GM04503 (cell line): ENCODE measurements at places on chromosomes 1 and 21.
A peak's percentile ranks its signal among the peaks of the same experiment; 100 is the strongest.

DNA sequence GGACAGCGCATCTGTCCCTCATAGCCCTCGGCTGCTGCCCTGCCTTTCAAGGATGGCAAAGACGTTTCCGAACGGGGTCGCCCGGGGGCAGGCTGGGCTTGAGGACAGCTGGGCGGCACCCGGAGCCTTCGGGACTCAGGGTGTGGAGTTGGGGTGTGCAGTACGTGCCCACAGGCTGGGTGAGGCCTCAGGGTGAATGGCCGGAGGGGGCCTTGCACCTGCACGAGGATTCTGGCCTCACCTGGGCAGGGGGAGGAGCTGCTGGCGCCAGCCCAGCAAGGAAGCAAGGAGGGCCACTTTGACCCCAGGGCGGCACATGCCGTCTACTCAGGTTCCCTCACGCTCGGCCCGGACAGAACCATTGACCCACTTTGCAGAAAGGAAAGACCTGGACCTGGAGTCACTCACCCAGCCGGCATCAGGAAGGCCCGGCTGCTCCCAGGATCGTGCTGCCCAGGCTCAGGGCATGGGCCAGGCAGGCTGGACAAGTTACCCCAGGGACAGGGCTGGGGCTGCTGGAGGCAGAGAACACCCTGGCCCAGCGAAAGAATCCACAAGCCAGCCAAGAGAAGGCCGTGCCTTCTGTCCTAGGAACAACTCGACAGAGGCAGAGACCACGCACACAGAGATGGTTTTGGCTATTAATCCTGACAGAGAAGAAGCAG lies 65.1 kb upstream of the TTC34 start:
- DNase-seq: no peak

DNA sequence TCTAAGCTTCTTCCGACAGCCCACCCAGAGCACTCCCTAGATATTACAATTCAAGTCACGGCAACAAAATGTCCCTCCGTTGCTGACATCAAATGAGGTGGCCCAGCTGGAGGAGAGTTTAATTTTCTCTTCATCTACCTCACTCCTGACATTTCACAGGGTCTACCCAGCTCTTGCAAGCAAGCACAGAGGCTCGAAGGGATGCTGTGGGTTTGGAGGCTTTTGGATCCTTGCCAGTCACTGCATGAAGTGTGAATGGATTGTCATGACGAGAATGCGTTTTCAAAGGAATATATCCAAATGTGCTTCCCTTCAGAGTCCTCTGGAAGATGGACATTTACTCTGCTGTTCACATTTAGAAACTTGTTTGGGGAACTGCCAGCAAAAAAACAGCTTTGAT lies 33.5 kb downstream of the CAPN8 start:
- DNase-seq: no peak

GRCh38 chr1:58932859-58933598 lies 149.2 kb upstream of the JUN start:
- DNase-seq: peak; percentile 67

GRCh38 chr1:21671915-21672314 lies 2.8 kb upstream of the RAP1GAP start:
- no peak for DNase-seq

- DNase-seq: peak; percentile 20
Observed at GRCh38 chr1:210882414-210883221, 251.3 kb downstream of the KCNH1 start.

GRCh38 chr1:42646056-42646455 lies 12.2 kb upstream of the PPIH start:
- DNase-seq: no peak

GRCh38 chr1:202278751-202279150 lies 63.0 kb downstream of the UBE2T start:
- no peak for DNase-seq

GRCh38 chr1:193525411-193525810 lies 339.0 kb upstream of the B3GALT2 start:
- DNase-seq: no peak

GRCh38 chr1:111503585-111504060 lies at the start of the genes ADORA3 and TMIGD3:
Gene ADORA3, minus strand, starts transcription at chr1:111503633. Its CDS starts 279 bp downstream, at chr1:111503354.
Gene TMIGD3, minus strand, starts transcription at chr1:111503633. Its CDS starts 279 bp downstream, at chr1:111503354.
- DNase-seq: no peak

GRCh38 chr1:248696261-248696660 lies 6.3 kb downstream of the OR14I1 start:
- DNase-seq: no peak

DNA sequence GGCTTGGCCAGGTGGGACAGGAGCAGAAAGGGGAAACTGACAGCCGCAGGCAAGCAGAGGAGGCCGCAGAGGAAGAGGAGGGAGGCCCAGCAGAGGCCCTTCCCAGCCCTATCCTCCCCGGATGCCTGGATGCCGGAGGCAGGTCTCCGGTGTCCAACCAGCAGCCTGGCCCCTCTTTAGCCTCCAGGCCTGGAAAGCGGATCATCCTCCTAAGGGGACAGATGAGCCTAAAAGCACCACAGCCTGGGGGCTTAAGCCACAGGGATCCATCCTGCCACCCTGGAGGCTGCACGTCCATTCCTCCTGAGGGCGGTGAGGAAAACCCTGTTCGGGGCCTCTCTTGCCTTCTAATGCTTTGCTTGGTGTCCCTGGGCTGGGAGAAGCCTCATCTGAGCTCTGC lies 334.1 kb upstream of the VAMP3 start:
- DNase-seq: no peak

GRCh38 chr1:4219826-4220225 lies 319.8 kb upstream of the C1orf174 start:
- DNase-seq: no peak

GRCh38 chr1:66439031-66439740 lies 94.8 kb upstream of the SGIP1 start:
- no peak for DNase-seq

GRCh38 chr1:153566414-153567371 lies 1.0 kb upstream of the S100A2 start:
- peak; percentile 92 for DNase-seq

DNA sequence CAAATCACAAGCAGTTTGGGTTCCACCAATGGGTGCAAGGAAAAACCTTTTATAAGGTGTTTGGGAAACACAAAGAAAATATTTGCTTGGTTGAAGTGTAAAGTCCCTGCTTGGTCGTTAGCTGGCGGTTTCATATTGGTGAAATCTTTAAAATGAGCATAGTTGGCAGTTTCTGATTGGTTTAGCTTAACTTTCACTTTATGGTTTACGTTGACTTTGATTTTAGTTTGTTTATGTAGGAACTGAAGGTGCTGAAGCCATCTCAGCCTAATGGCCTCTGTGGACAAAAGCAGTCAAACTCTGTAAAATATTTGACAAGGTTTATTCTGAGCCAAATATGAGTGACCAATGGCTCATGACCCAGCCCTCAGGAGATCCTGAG lies 76.6 kb upstream of the PPM1J start:
- no peak for DNase-seq

DNA sequence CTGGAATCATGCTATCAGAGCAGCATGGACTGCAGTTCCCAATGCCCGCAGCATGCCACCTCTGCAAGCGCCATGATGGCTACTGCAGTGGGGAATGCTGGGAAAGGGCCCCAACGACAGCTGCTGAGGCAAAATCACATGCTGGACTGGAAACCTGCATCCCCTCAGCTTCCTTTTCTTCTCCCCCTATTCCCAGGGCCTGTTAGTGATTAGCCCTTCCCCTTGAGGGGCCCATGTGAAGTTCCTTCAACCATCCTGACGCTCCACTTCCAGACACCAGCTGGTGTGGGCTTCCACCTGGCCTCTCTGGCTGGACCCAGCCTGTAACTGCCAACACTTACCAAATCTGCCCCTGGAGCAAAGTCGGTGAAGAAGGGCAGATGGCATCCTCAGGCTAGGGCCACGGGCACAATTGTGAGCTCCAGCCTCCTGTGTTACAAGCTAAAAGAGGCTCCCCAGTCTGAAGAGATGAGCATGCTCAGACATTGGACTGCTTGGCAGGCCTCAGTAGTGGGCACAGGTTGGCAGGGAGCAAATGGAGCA lies 22.1 kb upstream of the SDC3 start:
- DNase-seq: no peak

DNA sequence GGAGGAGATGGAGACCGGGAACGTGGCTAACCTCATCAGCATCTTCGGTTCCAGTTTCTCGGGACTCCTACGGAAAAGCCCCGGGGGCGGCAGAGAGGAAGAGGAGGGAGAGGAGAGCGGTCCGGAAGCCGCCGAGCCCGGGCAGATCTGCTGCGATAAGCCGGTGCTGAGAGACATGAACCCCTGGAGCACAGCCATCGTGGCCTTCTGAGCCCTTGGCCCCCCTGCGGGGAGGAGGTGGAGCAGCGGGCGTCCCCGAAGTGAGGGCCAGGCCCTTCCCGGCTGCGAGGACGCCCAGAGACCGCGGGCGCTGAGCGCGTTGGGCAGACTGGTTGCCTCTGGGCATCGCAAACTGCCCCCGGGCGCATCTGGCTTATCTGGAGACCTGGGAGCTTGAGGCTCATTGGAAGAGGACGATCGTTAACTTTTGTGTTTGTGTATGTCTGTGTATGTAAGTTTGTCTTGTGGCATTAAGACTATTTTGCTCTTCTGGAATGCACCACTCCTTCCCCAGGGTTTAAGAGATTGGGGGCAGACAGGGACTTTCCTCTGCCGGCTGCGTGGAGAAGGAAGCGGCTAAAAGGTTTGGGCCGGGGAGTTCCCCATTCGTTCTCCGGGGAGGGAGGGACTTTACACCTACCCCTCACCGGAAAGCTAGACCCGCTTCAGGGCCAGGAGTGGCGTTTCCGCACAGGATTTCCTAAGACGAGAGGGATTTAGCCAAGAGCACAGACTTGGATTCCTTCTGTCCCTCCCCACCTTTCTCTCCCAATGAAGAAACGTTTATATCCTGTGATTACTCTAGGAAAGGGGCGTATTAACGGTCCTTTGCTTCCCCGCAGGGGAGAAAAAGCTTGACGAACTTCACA lies 1.4 kb downstream of the IER5 start:
- no peak for DNase-seq

- no peak for DNase-seq
Observed at GRCh38 chr21:34612056-34612455, 2.9 kb downstream of the RCAN1 start.

- DNase-seq: no peak
Observed at GRCh38 chr1:40067023-40067422, 26.5 kb downstream of the CAP1 start.

- peak; percentile 42 for DNase-seq
Observed at GRCh38 chr21:43361493-43362296, 65.2 kb downstream of the SIK1 start.

GRCh38 chr1:240309769-240310168 lies 218.1 kb downstream of the FMN2 start:
- DNase-seq: no peak

GRCh38 chr1:114126261-114127095 lies 27.2 kb downstream of the SYT6 start:
- DNase-seq: no peak

GRCh38 chr1:175471039-175471800 lies 272.2 kb downstream of the TNR start:
- peak; percentile 41 for DNase-seq

GRCh38 chr1:234489007-234489697 lies 10.2 kb upstream of the TARBP1 start:
- no peak for DNase-seq

DNA sequence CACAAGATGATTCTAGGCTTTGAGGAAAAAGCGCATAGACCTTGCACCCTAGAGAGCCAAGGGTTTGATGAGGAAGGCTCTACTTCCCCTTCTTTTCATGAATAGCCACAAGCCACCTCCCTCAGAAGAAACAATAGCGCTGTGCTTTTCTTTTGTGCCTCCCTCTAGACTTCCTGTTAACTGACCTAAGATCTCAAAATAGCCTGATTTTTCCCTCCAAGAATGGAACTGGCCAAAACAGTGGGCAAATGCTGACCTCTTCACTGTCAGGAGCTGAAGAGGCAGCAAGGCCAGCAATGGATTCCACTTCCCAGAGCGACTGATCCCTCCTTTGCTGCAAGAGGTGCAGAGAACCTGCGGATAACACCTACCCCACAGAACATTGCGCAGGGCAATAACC lies 362.8 kb downstream of the KCNH1 start:
- DNase-seq: no peak

DNA sequence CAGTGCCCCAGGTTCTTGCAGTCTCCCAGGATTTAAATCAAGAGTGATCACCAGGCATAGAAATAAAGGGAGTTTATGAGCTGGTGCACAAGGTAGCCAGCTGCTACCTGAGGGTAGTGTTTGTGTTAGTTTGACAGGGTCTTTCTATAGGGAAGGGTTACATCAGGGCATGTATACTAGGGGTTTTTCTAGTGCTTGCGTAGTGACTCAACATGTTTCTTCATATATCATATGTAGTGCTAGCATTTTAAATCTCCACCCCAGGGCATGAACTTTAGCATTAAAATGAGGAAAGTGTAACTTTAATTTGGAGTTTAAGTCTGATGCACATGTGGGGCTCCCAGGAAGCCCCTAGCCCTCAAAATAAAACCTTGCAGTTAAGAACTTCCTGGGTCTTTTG lies 86.5 kb upstream of the TNR start:
- no peak for DNase-seq

- no peak for DNase-seq
Observed at GRCh38 chr1:25737130-25737529, 62.9 kb upstream of the SELENON start.

DNA sequence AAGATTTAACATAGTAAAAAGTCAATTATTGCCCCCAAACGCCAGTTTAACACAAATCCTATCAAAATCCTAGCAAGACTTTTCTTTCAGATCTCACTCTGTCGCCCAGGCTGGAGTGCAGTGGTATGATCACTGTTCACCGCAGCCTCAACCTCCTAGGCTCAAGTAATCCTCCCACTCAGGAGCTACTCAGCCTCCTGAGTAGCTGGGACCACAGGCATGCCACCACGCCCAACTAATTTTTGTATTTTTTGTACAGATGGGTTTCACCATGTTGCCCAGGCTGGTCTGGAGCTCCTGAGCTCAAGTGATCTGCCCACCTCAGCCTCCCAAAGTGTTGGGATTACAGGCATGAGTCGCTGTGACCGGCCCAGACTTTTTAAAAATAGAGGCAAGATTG lies 4.8 kb downstream of the SNIP1 start:
- no peak for DNase-seq

DNA sequence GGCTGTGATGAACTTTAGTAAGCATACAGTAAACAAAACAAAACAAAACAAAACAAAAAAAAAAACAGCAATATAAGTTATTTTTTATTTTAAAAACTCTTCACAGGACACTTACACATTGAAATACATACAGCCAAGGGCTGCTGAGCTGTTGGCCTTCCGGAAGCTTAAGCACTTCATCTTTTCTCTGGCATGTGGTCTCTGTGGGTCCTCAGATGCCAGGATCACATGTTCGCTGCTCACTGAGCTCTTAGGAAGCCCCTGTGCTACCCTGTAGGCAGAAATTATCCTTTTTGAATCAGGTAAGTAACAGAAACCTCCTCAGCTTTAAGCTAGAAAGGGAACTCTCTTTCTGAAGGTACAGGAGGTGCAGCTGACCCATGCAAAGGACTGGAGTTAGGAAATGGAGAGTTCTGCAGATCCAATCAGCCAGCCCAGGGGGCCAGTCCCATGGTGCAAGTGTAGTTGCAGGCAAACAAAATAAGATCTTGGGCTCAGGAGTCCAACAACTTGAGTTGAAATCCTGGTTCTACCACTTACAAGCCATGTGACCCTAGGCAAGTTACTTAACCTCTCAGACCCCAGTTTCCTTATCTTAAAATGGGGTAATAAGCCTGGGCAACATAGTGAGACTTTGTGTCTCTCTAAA lies 22.4 kb upstream of the MED18 start:
- DNase-seq: no peak
